ENCODE measurements at places on chromosomes 3 and 15.
A peak's percentile ranks its signal among the peaks of the same experiment; 100 is the strongest.

GRCh38 chr3:34419801-34420200, 621.4 kb downstream of the PDCD6IP start:
- no peak for DNase-seq

GRCh38 chr3:60746043-60746638, 505.1 kb downstream of the FHIT start:
- no peak for DNase-seq

- DNase-seq, result no peak
These were observed 5.1 kb downstream of the SPTBN5 start for GRCh38 chr15:41888662-41889253.

DNA sequence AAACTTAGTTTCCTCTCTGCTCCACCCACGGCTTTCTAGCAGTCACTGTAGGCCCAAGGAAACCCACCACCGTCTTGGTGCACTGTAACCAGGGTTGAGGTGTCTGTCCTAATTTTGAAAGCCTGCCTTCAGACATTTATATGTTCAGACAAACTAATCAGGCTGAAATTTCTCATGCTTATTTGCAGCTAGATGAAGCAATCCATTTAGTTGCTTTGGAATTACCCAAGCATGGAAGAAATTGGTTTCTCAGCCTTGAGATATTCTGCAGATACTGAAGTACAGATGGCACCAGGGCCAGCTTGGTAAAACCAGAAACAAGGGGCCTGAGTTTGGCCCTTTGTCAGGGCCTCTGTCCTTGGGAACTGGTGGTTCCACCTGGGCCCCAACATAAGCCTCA, 105.4 kb downstream of the CACNA1D start:
- DNase-seq, result no peak

- DNase-seq, result no peak
These were observed 724.9 kb upstream of the ARRDC4 start for GRCh38 chr15:97235611-97235985.

DNA sequence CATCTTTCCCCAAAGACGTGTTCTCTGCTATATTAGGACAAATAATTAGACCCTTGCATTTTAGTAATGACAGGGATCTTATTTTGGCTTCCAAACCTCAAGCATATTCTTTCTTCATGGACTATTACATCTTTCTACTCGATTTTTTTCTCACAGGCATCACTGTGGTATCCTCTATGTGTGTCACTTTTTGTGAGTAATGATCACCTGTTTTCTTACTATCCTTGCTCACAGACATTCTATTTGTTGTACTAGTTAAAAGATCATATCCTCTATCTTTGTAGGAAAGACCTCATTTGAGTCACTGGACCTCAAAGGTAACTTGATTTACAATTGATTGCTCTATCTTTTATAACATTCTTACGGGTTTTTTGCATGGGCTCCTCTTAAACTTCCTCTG, 6.8 kb downstream of the C3orf80 start:
- DNase-seq, result no peak

- DNase-seq, result no peak
These were observed 238.6 kb downstream of the ADAMTSL3 start for GRCh38 chr15:83892498-83892897.

GRCh38 chr3:22979581-22979980, 223.5 kb upstream of the UBE2E2 start:
- DNase-seq, result peak; percentile 62

- DNase-seq, result no peak
These were observed 39.5 kb upstream of the PRR23E start for GRCh38 chr3:127153506-127153815.

DNA sequence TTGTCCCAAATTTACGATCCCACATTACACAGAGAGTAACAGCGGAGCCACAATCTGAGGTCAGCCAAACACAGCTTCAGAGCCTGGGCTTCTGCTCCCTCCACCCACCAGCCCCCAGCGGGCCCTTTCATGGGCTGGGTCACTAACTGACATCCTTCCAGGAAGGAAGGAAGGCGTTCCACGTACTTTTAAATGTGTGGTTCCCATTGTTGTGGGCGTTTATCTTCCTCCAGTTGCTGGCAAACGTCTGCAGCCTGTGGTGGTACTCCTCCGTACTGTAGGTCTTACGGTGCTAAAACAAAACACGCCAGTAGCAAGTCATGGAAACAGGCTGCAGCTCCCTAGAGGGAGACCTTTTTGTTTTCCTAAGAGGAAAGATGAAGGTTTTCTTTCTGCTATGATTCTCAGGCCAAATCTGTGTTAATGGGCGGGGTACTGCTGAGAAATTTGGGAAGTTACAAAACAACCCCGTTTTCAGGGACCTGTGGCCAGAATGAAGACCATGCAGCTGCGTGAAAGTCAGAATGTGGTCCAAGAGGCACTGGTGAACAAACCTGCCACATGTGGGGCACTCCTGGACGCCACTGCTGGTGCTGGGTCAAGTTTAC, 7.6 kb downstream of the CTSH start:
- no peak for DNase-seq

DNA sequence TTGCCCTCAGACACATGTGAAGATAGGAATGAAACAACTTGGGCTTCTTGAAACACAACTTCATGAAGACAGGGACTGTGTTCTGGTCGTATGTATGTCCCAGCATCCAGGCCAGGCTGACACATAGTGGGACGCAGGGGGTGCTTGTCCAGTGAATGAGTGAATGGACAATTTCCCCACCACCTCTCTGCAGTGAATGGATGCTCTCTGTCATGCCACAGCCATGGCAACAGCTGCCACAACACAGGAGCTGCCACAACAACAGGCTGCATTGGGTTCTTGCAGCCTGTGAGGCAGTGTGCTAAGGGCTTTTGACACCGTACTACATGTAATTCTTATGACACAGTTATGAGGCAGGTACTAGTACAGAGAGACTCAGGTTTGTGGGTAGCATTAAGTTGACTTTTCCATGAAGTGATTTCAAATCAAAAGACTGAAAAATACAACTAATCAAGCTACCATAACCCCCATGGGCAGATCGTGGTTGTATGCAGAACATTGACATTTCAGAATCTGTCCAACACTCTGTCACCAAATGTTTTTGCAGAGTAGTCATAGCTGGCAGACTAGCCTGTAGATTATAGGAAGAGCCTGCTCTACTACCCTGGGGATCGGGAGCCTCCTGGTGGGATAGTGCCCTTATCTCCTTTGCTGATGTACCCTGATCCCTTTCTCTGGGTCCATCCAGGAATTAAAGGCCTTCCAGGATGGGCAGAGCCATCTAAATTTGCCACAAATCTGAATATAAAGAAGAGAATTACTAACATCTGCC, 40.8 kb downstream of the CLSTN2 start:
- no peak for DNase-seq

GRCh38 chr3:196976941-196977340, 8.3 kb upstream of the PIGZ start:
- DNase-seq, result no peak

DNA sequence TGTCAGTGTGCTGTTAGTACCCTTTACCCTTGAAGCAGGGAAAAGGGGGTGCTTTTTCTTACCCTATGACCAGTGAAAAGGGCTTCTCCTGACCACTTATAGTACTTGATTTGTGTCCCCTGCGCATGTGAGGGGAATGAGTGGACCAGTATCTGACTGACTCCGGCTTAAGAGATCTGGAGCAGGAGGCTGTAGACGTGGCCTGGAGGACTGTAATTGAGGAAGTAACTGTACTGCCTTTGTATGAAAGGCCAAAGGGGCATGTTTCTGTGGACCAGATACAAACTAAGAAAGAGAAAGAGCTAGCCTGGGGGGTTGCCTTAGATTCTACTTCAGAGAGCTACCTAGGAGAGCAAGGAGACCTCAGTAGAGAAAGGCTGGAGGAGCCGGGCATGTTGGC, 89.9 kb upstream of the TBL1XR1 start:
- DNase-seq, result no peak

DNA sequence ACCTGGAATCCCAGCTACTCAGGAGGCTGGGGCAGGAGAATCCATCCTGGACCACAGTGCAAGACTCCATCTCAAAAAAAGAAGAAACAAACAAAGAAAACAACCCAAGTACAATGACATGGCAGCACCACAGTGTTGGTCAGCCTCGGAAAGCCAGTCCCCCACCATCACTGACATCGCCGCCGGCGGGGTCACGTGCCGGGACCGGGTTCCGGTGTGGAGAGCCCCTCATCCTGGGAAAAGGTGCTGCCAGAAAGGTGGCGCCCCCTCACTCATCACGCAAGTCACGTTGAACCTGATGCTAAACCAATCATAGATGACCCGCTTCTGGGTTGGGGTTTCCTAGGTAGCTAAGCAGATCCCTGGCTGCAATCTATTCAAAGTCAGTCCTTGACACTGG, 17.8 kb downstream of the QRICH1 start:
- DNase-seq, result no peak

- DNase-seq, result no peak
These were observed 138.6 kb downstream of the TBL1XR1 start for GRCh38 chr3:177058648-177059047.

DNA sequence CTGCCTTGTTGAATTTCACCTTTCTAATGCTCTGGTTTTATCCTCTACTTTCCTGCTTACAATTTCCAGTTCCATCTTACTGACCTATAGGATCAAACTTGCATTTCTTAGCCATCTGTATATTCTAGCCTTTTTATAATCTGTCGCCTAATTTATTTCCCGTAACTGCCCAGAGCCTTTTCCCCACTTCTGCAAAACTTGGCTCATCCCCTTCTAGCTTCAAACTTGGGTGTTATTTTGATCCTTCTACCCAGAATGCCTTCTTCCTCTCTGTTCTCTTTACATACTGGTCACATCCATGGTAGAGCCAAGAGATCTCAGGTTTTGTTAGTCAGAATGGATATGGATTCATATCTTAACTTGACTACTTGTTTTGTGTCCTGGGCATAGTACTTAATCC, 2.6 kb downstream of the SACM1L start:
- DNase-seq, result no peak

DNA sequence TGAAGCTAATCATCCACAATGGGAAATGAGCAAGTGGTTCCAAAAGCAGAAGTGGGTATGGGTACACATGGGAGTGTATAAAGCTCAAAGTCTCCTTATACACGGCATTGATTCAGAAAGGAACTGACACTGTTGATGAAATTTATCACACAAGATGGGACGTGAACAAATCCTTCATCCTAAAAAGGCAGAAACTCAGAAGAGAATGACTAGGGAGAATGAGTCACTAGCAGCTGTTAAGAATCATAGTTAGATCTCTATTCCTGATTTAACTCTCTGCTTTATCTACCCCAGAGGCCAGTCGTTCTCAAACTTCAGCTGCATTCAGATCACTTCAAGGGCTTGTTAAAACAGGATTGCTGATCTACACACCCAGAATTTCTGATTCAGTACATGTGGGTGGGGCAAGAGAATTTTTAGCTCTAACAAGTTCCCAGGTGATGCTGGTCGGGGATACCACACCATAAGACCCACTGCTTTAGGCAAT, 97.7 kb upstream of the PHLDB2 start:
- peak; percentile 100 for DNase-seq

DNA sequence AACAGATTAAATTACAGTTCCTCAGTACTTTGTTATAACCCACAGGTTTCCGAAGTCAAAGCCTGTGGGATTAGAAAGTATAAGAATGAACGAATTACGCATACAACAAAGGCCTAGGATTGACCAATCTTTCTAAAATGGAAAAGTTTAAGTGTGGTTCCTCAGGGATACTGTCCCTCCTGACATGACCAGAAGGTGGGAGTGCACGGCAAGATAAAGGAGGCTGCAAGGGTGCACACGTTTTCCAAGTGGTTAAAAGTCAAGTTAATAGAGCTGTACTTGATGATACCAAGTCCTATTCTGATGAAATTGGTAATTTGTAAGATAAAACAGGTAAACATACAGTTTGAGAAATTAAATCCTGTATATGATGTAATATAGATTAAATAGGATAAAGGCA, 96.2 kb downstream of the ALDH1A2 start:
- peak; percentile 42 for DNase-seq

DNA sequence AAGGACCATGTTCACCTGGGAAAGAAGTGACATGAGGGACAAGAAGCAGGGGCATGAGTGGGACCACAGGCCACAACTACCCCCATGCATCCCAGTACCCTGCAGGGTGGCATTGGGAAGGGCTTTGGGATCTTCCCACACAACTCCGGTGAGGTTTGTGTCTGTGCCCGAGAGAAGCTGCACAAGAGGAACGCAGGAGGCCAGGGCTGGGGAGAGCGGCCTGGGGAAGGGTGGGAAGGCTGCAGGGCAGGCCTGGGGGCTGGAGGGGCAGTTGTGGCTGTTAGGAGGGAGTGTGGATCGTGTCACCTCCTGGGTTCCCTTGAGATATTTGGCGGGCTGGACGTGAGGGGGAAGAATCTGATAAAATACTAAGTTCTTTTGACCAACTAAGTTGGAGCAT, 25.3 kb upstream of the MFSD1 start:
- DNase-seq, result no peak

GRCh38 chr15:83982748-83983147, 252.8 kb upstream of the GOLGA6L4 start:
- DNase-seq, result no peak

DNA sequence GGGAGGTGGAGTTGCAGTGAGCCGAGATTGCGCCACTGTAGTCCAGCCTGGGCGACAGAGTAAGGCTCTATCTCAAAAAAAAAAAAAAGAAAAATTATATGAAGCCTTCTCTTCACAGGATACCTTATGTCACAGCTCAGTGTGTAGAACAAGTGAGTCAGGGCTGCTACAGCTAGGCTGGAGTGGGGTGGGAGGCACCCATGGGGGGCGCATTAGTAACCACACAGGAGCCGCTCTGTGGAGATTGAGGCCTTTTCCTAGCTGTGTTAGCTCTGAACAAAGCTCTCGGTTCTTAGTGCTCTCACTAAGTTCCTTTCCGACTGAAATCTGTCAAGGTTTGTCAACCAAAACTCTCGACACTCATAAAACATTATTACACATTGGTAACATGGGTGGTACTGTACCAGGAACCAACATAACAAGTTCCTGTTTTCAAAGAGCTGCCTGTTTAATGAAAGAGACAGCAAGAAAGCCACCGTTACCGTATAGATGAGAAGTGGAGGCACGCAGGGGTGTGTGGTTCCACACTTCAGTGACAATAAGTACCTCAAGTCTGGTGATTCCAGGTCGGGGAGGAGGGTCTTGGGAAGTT, 4.5 kb downstream of the LRRC31 start:
- no peak for DNase-seq

DNA sequence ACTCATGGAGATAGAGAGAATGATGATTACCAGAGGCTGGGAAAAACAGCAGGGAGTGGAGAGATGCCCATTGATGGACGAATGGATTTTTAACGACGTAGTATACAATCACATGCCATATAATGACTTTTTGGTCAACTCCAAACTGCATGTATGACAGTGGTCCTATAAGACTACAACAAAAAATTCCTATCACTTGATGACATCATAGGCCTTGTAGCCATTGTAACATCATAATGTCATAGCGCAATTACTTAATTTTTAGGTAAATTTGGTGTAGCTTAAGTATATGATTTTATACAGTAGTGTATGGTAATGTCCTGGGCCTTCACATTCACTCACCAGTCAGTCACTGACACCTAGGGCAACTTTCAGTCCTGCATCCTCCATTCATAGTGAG, 264.3 kb downstream of the RAP2B start:
- DNase-seq, result no peak

All from bronchial epithelial cell (primary cell).